ENCODE measurements at places on chromosomes 5 and 9. TPM values are rescaled to one million over a fixed set of nuclear protein-coding genes. Genes with fewer than 3 reads are reported as not detected.

The BRINP1 gene
- total RNA-seq, result 0.52 TPM

The RNF183 gene
- 0.25 TPM for total RNA-seq

GRCh38 chr9:122276096-122276495 is 11.4 kb downstream of the MRRF start:
- no peak overlapping the region for H3K27ac ChIP-seq
- no peak overlapping the region for H3K4me3 ChIP-seq
- H3K4me1 ChIP-seq, result peaks cover 11% of the 10 kb centered on the region
- H3K27me3 ChIP-seq, result no peaks in the 10 kb centered on the region
- DNase-seq, result no peak
- peaks cover 19% of the 10 kb centered on the region for H3K36me3 ChIP-seq

GRCh38 chr9:116366241-116366640 is 212.7 kb downstream of the PAPPA start:
- DNase-seq, result no peak
- H3K36me3 ChIP-seq, result no peaks in the 10 kb centered on the region
- no peaks in the 10 kb centered on the region for H3K4me1 ChIP-seq
- no peak overlapping the region for H3K27ac ChIP-seq

GRCh38 chr5:177519463-177520235 is 2.9 kb upstream of the DDX41 start:
- DNase-seq, result no peak
- H3K4me1 ChIP-seq, result peaks cover 8% of the 10 kb centered on the region
- peaks cover 48% of the 10 kb centered on the region for H3K36me3 ChIP-seq
- H3K27me3 ChIP-seq, result no peaks in the 10 kb centered on the region
- H3K27ac ChIP-seq, result no peak overlapping the region
- H3K4me3 ChIP-seq, result no peak overlapping the region

- H3K4me1 ChIP-seq, result no peaks in the 10 kb centered on the region
- DNase-seq, result no peak
- no peak overlapping the region for H3K27ac ChIP-seq
- H3K36me3 ChIP-seq, result no peaks in the 10 kb centered on the region
- no peaks in the 10 kb centered on the region for H3K27me3 ChIP-seq
Observed at GRCh38 chr9:3014178-3014577, 170.3 kb upstream of the PUM3 start.

Measured in lung (tissue), 17 donors.